ENCODE measurements at places on chromosomes 7 and 10.

GRCh38 chr10:69716711-69717560 lies 84.8 kb upstream of the COL13A1 start:
- DNase-seq: peak; percentile 72

- DNase-seq: no peak
Observed at GRCh38 chr10:23073527-23073926, 21.9 kb upstream of the MSRB2 start.

- peak; percentile 73 for DNase-seq
Observed at GRCh38 chr7:98418636-98419315, 17.9 kb upstream of the BAIAP2L1 start.

DNA sequence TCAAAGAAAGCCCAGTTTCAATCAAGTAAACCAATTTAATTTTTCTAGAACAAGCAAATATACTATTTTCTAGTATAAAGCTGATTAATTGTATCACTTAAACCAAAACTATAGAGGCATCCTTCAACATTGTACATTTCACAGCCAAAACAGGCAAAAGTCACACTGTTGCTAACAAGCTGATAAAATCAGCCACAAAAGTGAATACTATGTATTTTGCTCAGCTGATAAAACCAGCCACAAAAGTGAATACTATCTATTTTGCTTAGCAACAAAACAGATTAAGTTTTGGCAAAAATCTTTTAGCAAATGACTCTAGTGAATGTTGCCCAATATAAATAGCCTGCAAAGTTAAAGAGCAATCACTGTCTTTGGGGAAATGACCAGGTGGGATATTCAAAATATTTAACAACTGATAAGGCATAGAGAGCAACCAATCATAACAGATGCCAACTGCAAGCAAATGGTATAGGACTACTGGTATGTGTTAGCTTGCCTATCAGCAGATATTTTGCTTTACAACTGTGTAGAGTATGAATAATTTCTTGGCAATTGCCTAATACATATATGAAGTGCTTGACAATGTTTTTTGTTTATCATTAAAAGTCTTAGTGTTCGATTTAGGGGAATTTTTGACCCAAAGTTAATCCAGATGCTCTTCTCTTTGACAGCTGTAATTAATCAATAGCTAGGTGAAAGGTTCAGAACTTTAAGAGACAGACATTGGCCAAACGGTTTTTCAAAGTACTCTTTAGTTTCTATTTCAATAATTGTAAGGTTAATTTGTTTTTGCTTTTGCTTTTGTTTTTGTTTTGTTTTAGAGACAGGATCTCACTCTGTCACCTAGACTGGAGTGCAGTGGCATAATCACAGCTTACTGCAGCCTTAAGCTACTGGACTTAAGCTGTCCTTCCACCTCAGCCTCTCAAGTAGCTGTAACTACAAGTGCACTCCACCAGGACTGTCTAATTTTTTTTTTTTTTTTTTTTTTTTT lies 44.4 kb upstream of the SP4 start:
- no peak for DNase-seq

- peak; percentile 98 for DNase-seq
Observed at GRCh38 chr7:29375641-29376562, 181.3 kb downstream of the CHN2 start.

DNA sequence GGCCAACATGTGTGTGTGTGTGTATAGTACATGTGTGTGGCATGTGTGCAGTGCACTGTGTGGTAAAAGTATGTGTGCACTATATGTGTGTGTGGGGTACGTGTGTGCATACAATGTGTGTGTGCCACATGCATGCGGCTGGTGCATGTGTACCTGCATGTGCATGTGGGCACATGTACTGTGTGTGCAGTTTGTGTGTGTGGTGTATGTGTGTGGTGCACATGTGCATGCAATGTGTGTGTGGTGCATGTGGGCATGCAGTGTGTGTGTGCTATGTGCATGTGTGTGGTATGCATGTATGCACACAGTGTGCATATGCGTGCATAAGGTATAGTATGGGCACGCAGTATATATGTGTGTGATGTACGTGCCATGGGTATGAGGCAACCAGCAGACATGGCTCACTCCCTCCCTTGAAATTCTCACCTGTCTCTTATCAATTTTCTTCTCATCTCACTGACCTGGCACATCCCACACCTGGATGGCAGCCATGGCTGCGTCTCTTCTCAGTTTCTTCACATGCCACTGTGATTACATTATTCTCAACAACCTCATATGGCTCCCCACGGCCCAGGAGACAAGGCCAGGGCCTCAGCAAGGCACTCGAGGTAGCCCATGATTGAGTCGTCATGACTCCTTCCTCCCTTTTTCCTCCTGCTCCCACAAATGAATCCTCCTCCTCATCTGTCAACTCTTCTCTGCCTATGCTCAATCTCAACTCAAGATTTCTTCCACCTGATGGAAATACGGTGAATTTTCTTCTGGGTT lies 57.0 kb downstream of the NUDCD3 start:
- DNase-seq: no peak

DNA sequence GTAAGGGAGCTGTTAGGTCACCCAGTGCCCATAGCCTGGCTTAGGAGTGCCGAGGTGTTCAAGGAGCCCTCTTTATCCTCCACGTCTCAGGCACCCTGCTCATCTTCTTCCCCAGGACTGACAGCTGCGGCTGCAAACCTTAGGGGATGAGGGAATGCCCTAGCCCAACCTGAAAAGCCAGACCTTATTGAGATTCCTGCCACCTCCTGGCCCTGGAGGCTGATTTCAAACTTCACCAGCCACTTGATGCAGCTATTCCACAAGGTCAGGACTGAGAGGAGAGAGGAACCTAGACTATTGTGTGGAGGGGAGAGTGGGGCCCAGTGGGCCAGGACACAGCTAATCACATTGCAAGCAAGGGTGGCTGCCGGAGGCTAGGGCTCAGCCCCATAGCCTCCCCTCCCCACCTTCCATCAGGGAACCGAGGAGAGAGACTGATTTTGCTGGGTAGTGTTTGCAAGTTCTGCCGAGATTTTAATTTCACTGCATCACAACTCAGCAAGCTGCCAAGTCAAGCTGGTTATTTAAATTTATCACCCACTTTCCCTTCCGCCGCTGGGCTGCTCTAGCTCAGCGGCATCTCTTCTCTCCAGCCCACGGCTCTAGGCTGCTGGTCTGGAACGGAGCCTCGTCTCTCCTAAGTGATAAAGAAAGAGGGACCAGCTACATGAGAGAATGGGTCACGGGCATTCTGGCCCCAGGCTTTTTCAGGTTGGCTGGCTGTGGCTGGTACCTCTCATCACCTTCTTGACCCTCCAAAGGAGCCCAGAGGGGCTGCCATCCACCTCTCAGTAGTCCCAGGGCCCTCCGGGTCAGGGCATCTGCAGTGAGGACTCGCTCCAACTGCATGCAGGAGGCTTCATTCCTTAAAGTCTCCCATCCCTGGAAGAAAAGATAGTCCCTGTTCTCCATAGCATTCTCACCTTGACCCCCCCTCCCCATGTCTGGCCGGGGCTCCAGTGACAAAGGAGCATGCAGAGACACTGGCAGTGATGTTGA lies 66.7 kb downstream of the PAX2 start:
- no peak for DNase-seq

DNA sequence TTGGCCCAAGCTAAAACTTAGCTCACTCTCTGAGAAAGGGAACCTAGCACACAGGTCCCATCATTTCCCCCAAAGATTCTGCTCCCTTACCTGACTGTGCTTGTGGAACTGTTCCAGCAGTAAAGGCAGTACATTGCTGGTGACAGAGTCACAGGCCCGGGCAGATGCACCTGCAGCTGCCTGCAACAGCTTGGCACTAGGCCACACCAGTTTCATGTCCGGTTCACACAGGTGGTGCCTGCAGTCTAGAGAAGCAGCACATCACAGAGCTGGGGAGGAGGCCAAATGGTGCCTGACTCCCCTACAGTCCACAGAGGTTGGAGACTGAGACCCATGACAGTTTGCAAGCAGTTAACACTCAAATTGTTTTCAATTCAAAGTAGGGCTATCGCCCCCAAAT lies 22.2 kb downstream of the ZDHHC16 start:
- no peak for DNase-seq

DNA sequence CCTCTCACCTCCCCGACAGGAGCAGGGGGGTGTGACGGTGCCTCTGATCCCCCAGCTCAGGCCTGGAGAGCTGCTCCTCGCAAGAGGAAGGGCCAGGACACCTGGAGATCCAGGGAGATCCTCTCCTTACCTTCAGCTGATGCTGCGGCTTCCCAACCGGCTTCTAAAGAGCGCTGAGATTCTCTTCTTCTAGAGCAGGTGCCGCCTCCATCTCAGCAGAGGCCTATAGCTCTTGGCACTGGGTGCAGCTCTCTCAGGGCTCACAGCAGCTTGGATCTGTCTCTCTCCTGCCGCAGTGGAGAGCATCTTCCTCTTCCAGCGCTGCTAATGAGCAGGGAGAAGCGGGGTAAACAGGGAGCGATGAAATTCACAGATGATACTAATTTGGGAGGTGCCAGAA lies 189.6 kb upstream of the PLXNA4 start:
- no peak for DNase-seq

DNA sequence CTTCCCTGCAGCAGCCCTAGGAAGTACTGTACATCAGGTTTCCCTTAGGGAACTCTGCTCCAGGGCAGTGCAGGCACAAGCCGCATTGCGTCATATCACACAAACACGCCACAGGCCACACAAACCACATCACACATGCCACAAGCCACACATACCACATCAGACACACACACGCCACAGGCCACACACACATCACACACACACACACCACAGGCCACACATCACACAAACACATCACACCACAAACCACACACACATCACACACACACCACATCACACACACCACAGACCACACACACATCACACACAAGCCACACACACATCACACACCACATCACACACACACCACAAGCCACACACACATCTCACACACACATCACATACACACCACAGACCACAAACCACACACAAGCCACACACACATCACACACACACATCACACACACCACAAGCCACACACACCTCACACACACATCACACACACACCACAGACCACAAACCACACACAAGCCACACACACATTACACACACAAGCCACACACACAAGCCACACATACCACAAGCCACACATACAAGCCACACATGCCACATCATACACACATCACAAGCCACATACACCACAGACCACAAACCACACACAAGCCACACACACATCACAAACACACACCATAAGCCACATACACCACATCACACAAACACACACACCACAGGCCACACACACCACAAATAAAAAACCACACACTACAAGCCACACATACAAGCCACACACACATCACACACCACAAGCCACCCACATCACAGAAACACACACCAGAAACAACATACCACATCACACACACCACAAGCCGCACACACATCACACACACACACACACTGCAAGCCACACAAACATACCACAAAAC lies 53.4 kb downstream of the TMEM209 start:
- DNase-seq: no peak

DNA sequence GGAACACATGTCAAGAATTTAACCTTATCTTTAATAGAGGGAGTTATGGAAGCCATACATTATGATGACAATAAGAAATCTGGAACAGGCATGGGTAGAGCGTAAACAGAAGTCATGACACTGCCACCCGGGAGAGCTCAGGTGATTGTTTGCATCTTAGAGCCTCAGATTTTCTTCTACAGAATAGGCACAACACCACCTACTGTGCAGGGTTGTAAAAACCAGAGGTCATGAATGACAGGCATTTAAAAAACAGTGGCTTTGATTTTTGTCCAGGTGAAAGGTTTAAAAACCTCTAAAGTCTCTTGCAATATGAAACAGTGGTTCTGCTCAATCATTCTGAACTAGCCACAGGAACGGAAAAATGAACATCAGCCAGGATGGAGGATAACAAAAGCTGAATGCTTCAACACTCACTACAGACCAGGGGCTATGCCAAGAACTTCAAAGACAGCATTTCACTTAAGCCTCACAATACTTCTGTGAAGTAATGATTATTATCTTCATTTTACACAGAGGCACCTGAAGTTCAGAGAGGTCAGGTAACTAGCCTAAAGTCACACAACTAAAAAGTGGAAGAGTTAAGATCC lies 123.8 kb downstream of the SLC25A13 start:
- DNase-seq: no peak

DNA sequence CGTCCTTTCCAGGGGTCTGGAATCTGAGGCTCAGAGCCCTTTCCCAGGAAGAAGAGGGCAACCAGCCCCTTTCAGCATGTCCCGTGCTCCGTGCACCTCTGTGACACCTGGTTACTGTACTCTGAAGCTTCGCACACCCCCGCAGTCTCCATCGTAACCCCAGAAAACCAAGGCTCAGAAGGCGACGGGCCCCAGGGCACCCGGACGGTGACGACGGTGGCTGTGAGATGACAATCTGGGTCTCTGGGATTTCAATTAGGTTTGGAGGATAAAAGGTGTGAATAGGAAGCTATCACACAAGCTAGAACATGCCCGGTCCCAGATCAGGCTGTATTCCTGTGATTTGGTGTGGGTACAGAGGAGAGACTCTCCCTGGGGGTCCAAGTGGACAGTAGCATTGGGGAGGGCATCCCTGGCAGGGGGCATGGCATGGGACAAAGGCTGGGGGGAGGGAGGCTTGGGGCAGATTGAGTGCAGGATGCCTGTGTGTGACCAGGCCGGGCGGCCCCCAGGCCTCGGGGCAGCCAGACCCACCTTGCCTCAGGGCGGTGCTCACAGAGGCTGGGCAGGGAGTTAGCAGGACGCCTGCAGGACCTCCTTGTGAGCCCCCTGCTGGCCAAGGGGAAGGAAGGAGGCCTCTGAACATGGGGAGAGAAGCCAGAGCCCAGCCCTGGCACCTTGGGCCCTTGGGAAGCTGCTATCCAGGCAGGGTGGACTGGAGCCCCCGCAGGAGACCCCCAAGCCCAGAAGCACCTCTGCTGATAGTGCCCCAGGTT lies 23.4 kb upstream of the PSMG3 start:
- DNase-seq: peak; percentile 7

DNA sequence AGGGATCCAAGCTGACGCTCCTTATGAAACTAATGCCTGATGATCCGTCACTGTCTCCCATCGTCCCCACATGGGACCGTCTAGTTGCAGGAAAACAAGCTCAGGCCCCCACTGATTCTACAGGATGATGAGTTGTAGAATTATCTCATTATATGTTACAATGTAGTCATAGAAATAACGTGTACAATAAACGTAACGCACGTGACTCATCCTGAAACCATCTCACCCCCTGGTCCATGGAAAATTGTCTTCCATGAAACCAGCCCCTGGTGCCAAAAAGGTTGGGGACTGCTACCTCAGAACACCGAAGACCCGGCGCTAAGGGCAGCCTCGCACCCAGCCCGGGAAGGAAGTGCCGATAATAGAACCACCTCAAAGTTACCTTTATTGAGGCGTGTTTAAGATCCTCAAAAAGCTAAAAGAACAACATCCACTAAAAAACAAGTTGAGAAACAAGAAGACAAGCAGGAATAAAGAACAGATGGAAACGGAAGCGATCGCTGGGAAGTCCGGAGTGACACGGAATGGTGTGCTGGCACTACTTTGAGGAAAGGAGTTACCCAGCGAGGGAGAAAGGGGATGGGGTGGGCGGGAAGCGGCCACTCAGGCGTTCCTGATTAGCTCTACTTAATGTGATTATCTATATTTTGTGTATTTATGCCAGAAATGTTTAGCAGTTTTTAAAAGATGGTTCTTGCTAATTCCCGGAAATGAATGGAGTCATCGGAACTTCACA lies 50.1 kb upstream of the PRKAR1B start:
- DNase-seq: no peak
